ENCODE measurements at places on chromosomes 4 and X.

DNA sequence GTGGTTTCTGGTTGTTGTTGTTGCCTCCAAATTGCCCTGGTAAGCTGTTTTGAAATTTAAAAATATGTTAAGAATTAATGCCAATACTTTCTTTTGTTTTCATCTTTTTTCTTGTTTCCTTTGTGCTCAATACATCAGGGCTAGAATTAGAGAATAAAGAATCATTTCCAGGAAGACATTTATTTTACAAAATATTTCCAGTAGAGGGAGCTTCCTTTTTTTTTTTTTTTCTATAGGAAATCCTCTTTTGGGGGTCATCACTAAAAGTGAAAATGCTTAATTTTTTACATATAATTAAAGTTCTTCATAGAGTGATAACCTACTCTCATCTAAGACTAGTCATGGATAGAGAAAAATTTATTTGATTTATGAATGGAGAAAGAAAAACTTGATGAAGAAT is 2.4 kb downstream of the GLRA3 start:
- no peak for DNase-seq

- DNase-seq: no peak
Measured at GRCh38 chrX:143788265-143788664, 67.7 kb upstream of the SPANXN2 start.

GRCh38 chr4:174435974-174436373 is 86.3 kb downstream of the HPGD start:
- no peak for DNase-seq

DNA sequence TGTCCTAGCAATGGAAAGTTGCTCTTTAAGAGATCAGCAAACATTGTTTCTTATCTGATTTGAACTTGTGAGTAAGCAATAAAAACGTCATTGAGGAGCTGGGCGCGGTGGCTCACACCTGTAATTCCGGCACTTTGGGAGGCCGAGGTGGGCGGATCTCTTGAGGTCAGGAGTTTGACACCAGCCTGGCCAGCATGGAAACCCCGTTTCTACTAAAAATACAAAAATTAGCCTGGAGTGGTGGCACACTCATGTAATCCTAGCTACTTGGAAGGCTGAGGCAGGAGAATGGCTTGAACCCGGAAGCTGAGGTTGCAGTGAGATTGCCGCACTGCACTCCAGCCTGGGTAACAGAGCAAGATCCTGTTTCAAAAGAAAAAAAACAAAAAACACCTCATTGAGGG is 11.2 kb upstream of the PLAC8 start:
- no peak for DNase-seq

DNA sequence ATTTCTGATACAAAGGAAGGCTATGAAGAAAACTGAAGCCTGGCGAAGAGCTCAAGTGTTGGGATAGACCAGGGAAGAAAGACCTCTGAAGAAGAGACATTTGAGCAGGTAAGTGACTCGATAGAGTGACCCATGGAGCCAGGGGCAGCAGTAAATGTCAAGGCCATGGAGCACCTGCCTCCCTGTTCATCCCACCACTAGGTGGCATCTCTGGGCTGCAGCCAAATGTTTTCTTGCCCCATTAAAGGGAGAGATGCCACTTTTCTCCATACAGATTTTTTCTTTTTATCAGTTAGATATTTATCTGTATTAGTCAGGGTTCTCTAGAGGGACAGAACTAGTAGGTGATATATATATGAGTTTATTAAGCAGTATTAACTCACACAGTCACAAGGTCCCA is 4.9 kb upstream of the ZNF81 start:
- DNase-seq: peak; percentile 59

GRCh38 chrX:64842492-64842891 is 133.8 kb downstream of the ZC4H2 start:
- DNase-seq: no peak

- DNase-seq: no peak
Measured at GRCh38 chrX:3521396-3521795, 174.9 kb upstream of the MXRA5 start.

GRCh38 chr4:104735174-104735573 is 240.5 kb upstream of the CXXC4 start:
- DNase-seq: no peak

GRCh38 chr4:85610450-85610849 is 135.5 kb downstream of the ARHGAP24 start:
- DNase-seq: no peak

DNA sequence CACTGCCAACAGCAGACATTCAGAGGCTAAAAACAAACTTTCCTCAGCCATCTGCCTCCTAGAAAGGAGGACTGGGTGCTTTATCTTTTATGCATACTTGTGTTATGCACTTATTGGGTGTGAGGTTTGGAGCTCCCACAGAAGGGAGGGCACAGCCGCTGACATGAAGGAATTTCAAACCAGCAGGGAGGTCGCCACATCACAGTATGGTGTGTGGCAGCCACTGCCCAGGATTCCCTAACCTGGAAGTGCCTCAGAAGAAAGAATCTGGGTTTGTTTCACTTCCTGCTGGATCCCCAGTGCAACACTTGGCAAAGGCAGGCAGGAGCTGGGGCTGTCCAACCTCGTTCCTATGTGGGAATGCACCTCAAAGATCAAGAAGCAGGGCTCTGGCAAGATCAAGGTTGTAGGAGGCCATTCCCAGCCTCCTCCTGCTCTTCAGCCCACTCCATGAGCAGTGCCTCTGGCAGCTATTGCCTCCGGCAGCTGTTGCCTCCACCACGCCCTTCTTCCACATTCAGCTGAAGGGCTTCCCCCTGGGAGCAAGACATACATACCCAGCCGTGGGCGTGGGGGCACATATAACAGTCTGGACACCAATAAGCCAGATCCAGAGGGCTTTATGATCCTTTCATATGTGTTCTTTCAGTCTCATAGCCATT is 109.0 kb upstream of the MAMLD1 start:
- no peak for DNase-seq

All from right cardiac atrium (tissue), 5 donors.